Activated CD4-positive, alpha-beta T cell treated with anti-CD3 and anti-CD28 coated beads, Interleukin-2, amount 50 U/mL, for 24 hours (primary cell): ENCODE measurements at places on chromosomes 13 and 19.

DNA sequence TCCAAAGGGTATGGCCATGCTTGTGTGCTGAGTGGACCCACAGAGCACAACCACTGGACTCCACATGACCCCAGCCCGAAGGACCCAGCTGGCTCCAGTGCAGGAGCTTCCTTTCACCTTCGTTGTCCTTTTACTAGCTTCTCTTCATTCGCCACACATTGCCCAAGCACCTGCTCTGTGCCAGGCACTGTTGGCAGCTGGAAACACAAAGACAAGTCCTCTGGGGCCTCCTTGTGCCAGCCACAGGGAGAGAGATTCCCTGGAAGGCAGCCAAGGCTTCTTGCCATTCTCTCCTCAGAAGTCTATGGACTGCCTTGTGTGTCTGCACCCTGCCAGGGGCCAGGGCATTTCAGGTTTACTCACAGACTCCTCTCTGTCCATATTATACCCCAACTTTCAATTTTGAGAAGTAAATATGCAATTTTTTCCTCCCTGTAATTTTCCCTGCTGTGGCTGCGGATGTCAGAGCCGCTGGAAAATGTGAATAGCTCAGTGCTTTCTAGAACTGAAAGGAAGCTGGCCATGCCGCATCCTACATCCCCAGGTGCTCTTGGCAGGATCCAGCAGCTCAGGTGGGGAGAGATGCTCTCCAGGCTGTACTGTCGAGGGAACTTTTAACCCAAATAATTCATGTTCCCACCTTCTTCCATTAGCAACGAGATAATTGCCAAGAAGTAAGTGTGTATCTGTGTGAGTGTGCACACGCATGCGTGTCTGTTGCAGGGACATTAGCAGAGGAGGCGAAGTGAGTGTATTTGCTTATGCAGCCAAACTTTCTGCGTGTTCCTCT, 57.2 kb downstream of the CHST8 start:
- DNase-seq, result no peak

DNA sequence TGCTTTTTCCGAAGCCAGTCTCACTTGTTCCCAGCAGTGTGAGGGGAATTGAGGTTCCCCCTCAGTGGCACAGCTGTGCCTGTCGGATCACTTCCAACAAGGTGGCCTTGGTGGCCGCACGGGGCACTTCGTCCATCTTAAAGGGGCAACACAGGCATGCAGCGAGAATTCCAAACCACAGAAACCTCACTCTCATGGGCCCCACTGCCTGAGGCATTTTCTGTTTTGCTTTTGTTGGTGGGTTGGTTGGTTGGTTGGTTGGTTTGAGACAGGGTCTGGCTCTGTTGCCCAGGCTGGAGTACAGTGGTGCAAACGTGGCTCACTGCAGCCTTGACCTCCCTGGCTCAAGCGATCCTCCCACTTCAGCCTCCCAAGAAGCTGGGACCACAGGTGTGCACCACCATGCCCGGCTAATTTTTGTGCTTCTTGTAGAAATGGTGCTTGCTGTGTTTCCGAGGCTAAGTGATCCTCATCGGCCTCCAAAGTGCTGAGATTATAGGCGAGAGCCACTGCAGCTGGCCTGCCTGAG, 3.7 kb upstream of the NDUFS7 start:
- no peak for DNase-seq

- DNase-seq, result no peak
Measured at GRCh38 chr13:72774019-72774418, 7.7 kb downstream of the DIS3 start.

DNA sequence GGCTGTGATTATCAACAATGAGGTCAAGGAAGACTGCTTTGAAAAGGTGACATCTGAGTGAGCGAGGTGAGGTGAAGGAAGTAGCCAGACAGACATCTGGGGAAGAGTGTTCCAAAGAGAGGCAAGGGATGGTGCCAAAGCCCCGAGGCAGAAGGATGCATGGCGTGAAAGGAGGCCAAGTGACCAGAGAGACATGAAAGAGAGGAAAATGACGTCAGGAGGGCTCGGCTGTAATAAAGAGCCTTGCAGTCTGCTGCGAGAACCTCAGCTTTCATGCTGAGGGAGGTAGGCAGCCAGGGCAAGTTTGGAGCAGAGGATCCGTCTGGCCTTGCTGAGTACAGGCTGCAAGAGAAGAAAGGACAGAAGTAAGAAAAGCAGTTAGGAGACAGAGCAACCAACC, 50.8 kb downstream of the FOXO1 start:
- no peak for DNase-seq

DNA sequence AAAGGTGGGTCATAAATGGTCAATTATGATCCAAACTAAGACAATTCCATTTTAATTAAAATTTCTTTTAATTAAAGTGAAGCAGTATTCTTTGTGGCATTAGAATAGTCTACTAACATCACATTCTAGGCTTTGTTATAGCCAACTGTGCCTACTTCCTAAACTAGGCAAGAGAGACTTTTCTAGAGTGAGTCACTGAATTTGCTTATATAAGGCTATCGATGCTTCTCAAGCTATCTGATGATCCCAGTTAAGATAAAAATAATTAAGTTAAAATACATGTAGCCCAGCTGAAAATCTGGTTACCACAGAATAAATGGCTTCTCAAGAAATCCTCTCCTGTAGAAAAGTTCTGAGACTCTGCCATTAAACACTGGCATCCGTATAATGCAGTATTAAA, 12.5 kb downstream of the ANKRD10 start:
- no peak for DNase-seq

DNA sequence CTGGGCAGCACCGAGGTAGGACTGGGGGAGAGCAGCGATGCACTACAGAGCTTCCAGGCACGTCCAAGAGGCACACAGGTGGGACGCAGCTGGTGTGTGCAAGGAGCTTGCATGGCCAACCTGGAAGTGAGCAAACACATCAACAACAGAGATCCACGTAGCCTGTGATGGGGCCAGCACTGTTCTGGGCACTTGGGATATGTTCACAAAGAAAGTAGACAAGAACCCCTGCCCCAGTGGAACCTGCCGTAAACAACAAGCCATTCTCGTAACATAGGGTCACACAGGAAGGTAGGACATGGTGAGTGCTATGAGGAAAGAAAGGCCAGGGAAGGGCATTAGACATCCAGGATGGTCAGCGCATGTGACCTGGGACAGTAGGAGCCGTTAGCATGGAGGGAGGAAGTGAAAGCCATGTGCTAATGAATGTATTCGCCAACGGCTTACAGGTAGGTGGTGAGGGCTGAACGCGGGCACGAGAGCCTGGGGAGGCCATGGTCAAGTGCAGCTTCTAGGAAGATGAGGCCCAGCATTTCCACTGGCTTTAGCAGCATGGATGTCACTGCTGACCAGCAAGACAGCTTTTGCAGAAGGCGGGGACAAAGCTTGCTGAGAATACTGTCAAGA, 105.5 kb downstream of the TEX26 start:
- DNase-seq, result no peak

DNA sequence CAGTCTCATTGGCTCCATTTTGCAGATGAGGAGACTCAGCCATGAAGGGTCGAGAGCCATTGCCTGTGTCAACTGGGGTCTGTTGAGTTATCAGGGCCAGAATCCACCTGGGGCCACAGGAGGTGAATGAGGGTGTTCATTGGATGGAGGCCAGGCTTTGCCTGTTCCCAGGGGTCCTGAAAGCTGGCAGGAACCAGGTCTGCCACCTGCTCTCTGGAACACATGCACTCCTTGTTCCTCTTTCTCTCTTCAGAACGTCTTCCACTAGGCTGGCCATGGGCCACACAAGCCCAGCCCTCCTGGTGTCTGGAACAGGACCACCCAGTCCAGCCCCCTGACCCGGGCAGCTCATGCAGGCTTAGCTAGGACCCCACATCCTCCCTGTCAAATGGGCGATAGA, 21.1 kb downstream of the PPP1R37 start:
- DNase-seq, result no peak

DNA sequence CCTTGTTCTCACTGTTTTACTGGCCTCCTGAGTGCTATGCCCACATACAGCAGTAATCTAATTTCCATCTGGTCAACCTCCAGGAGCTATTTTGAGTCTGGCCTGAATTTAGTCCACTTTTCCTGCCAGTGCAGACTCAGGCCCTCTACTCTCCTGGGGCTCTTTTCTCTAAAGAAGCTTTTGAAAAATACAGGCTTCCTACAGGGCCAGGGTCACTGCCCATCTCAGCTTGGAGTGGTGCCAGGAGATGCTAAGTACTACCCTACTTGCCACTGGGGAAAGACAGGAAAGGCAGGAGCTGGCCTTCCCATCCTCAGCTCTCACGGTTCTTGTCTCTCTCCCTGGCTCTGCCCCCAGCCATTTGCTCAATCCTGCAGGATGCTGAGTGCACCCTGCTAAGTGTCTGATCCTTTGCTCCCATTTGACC, 101.7 kb upstream of the SERP2 start:
- DNase-seq, result no peak

DNA sequence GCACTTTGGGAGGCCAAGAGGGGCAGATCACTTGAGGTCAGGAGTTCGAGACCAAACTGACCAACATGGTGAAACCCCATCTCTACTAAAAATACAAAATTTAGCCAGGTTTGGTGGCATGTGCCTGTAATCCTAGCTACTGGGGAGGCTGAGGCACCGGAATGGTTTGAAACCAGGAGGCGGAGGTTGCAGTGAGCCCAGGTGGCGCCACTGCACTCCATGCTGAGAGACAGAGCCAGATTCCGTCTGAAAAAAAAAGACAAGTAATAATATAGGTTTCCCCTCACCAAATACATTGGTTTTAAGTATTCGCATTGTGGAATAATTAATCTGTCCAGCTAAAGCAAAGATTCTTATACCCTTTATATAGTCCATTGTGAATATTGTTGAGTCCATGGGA, 1544.6 kb downstream of the OLFM4 start:
- no peak for DNase-seq

GRCh38 chr13:21668732-21669275, 2.1 kb upstream of the FGF9 start:
- DNase-seq, result no peak

DNA sequence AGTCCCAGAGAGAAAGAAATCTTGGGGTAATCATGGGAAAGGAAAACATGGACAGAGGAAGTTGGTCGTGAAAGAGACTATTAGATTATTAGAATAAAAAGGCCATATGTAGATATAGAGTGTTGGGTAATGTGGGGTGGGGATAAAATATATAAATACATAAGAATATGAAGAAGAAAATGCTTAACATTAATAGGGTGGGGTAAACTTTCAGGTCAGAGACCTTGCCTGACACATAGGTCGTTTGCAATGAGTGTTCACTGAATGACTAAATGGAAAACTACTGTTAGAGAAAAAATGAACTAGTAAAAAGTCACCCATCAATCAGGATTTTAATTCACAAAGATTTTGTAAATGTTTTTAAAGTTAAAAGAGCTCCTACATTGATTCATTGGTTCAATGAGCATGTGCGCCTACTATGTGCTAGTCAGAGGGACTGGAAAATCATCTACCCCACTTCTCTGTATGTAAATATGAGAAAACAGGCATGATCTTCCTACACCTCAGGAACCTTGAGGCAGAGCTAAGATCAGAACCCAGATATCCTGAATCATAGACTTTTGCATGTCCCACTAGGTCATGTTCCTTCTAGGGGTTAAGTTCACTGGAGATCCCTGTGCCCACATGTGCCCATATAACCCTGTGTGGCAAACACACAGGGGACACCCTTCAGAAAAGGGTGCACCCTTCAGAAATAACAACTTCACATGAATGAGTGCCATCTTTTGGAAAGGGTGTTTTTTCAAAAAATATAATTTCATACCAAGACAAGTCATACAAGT, 24.6 kb upstream of the KLF12 start:
- no peak for DNase-seq

DNA sequence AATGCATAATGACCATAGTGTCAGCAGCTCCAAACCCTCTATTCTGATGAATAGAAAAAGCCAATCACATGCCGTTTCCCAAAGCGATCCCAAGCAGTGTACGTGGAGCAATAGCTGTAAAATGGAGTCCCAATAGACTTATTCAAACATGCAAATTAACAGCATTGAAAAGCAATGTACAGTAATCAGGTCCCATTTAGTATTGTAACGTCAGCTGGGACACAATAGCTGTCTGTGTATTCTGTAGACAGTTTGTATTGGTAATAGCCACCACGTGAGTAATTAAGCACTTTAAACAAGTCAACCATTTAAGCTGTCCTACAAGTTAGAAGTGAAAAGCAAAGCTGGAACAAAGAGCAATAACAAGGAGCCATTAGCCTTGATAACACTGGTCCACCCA, 698.2 kb downstream of the PCDH17 start:
- DNase-seq, result no peak

GRCh38 chr19:50147462-50148423, 15.3 kb downstream of the IZUMO2 start:
- peak; percentile 66 for DNase-seq

DNA sequence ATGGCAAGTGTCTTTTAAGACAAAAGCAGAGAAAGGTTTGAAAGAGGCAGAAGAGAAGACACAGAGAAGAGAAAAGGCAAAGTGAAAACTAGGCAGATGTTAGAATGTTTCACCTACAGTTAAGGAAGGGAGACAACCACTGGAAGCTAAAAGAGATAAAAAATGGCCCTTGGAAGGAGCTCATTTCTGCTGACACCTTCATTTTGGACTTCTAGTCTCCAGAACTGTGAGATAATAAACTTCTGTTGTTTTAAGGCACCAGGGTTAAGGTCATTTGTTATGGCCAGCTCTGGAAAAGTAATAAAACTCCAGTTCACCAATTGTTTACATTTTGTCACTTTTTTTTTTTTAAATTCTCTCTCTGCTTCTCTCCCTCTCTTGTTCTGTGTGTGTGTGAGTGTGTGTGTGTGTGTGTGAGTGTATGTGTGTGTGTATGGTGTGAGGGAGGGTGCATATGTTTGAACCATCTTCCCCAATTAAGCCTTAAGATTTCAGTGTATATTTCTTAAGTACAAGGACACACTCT, 374.6 kb downstream of the DACH1 start:
- DNase-seq, result no peak

- no peak for DNase-seq
Measured at GRCh38 chr13:42164557-42165125, 107.3 kb upstream of the AKAP11 start.

GRCh38 chr19:54047616-54048015, 16.1 kb downstream of the VSTM1 start:
- DNase-seq, result no peak

GRCh38 chr19:31350033-31350692, 927 bp upstream of the TSHZ3 start:
- no peak for DNase-seq

DNA sequence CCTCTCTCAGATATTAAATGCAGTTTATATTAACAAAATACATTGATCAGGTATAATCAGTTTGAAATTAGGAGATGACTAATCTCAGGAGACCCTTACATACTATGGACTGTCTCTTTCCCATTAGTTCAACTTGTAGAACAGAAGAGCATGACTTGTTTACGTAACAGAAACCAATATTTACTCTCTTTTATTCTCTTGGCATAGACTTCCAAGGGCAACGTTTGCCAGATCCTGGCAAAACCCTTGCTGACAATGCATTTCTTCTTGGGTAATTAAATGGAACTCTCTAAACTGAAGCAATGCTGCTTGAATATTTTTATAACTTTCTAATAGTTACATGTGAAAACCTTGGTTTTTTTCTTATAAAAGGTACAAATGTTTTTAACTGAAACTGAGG, 68.3 kb upstream of the MYO16 start:
- DNase-seq, result no peak

DNA sequence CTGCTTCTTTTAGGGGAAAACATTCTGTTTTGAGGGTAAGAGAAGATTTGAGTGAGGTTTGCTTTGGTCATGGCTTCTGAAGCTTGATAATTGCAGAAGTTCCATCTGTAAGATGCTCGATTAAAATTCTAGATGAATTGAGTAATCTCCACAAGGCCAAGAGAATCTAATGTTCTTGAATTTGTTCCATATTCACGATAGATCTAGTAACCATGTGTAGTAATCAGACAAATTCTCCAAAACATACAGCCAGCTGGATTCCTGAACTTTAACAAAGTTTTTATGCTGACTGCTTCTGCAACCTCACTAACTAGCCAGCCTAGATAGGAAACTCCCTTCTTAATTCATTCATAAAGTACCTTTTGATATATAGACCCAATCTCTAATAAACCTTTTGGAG, 92.7 kb downstream of the COL4A2 start:
- DNase-seq, result no peak
